Activated CD4-positive, alpha-beta T cell treated with anti-CD3 and anti-CD28 coated beads, Interleukin-2, amount 10 ng/mL, durations not matched to agents 7 days and 5 days (primary cell): ENCODE measurements at places on chromosomes 11 and 22. TPM values are rescaled to one million over a fixed set of nuclear protein-coding genes. Genes with fewer than 3 reads are reported as not detected.

- DNase-seq: peak; percentile 64
These were observed 12.7 kb downstream of the RPL3 start for GRCh38 chr22:39306456-39307361.

Gene FUT4
- total RNA-seq: 7.1 TPM

GRCh38 chr11:102393272-102393730 lies 46.3 kb downstream of the BIRC2 start:
- DNase-seq: no peak

- DNase-seq: no peak
These were observed 29.4 kb downstream of the AMBRA1 start for GRCh38 chr11:46564459-46564858.

Gene P2RX6
- 0.27 TPM for total RNA-seq

- DNase-seq: peak; percentile 37
These were observed 217.4 kb downstream of the SBF2 start for GRCh38 chr11:10076458-10077141.

Gene CARNS1
- 1.2 TPM for total RNA-seq

Gene IFITM1
- 1,465 TPM for total RNA-seq

- DNase-seq: no peak
These were observed 70.2 kb downstream of the ARHGAP8 start for GRCh38 chr22:44822534-44822933.

DNA sequence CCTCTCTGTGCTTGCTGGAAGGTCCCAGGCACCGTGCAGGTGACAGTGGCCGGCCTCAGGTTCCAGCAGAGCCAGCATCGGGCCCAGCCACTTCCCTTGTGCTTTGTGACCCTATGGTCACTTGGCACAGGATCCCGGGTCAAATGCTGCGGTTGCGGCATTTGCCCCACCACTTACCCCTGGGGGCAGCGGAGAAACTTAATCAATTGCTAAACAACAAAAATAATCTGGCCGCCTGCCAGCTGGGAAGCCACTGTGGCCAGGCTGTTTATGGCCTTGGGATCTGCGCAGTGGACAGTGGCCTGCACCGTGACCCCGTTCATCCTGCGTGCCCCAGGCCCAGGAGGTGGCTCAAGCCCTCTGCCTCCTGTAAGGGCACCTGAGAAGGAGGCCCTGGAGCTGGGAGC lies 65.0 kb downstream of the LRP5 start:
- no peak for DNase-seq

DNA sequence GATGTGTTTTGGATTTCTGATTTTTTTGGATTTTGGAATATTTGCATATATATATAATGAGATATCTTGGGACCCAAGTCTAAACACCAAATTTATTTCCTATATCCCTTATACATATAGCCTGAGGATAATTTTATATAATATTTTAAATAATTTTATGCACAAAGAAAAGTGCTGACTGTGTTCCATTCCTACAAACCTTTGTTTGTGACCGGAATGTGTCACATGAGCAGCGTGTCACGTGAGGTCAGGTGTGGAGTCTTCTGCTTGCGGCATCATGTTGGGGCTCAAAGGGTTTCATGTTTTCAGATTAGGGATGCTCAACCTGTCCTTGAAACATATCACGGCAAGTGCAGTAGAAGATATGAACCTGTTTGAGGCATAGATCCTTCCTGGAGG lies 65.6 kb downstream of the SCN3B start:
- no peak for DNase-seq

DNA sequence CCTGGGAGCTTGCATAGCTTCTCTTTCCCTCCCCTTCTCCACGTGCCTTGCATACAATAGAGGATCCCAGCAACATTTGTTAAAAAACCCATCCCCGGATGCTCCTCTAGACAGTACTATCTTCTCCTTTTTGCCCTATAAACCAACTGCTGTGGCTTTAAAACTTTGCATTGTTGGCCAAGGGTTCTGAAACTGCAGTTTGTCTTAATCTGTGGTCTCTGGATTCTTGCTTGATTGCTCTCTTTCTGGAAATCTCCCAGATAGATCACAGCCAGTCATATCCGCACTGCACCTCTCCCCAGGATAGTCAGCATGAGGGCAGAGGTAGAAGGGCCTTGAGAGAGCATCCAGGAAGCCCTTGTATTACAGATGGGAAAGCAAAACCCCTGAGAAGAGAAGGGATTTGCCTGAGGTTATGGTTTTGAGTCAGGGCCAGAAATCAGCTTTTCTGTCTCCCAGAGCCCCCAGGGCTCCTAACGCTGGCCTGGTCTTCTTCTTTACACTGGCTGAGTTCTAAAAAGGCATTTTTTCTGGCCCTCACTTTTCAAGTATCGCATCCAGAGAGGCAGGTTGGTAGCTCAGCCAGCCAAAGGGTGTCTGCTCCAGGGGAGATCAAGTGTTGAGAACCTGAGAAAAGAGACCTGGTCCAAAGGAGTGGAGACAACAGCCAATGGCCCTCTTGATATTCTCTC lies 70.6 kb downstream of the ADM start:
- no peak for DNase-seq

Gene DDI1
- not detected for total RNA-seq

- no peak for DNase-seq
These were observed 74.8 kb downstream of the ETS1 start for GRCh38 chr11:128512474-128512996.

Gene OR5J2
- not detected for total RNA-seq
